GM23248 (cell line): ENCODE measurements at places on chromosomes 4 and X.
A peak's percentile ranks its signal among the peaks of the same experiment; 100 is the strongest.

- no peak overlapping the region for H3K4me3 ChIP-seq
- no peaks in the 10 kb centered on the region for H3K36me3 ChIP-seq
- H3K27me3 ChIP-seq: no peaks in the 10 kb centered on the region
- peaks cover 18% of the 10 kb centered on the region for H3K4me1 ChIP-seq
- no peak for DNase-seq
- H3K27ac ChIP-seq: no peak overlapping the region
Observed at GRCh38 chrX:46543441-46543840, 1.8 kb downstream of the ZNF674 start.

GRCh38 chrX:44305921-44306320, 37.6 kb downstream of the EFHC2 start:
- H3K4me1 ChIP-seq: no peaks in the 10 kb centered on the region
- H3K27me3 ChIP-seq: no peaks in the 10 kb centered on the region
- no peak for DNase-seq
- no peaks in the 10 kb centered on the region for H3K36me3 ChIP-seq
- no peak overlapping the region for H3K27ac ChIP-seq

GRCh38 chr4:137664416-137664815, 132.1 kb upstream of the PCDH18 start:
- H3K4me1 ChIP-seq: peaks cover 46% of the 10 kb centered on the region
- no peaks in the 10 kb centered on the region for H3K27me3 ChIP-seq
- H3K4me3 ChIP-seq: peak overlapping the region; percentile 40

DNA sequence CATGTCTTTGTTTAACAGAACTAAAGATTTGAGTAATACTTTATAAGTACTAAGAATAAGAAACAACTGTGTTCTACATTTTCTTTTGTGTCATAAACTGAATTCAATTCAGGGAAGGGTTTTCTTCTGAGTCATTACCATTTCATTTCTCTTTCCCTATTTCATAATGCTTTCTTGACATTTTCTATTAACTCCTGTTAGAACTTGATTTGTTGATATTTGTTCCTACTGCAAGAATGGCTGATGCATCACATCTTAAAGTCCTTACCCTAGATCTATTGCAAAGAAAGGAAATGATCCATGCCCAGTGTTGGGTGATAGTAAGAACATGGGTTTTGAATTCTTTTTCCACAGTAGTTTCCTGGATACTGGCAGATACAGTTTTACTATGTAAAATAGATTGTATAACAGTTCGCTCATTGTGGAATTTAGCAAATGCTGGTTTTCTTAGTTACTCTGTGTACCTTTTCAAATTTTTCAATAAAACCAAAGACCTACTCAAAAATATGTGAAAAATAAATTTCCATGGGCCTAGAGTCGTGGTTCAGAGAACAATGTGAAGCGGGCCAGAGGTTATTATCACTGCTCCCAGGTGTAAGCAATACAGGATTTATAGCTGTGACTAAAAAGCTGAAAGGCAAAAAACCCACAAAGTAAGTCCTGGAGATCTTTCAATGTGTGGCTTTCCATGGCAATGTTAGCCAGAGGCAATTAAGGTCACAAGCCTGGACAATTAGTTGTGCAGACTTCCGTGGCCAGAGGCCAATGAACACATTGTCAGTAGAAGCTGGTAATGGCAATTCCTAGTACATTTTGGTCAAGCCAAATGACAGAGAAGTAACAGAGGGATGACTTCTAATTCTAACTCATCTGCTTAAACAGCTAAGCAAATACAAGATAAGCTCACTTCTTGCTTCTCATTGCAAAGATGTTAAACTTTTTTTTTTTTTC, 127.3 kb upstream of the FAT4 start:
- peak; percentile 78 for DNase-seq
- H3K4me1 ChIP-seq: peaks cover 37% of the 10 kb centered on the region
- no peaks in the 10 kb centered on the region for H3K36me3 ChIP-seq
- H3K27me3 ChIP-seq: no peaks in the 10 kb centered on the region
- H3K4me3 ChIP-seq: peak overlapping the region; percentile 4

DNA sequence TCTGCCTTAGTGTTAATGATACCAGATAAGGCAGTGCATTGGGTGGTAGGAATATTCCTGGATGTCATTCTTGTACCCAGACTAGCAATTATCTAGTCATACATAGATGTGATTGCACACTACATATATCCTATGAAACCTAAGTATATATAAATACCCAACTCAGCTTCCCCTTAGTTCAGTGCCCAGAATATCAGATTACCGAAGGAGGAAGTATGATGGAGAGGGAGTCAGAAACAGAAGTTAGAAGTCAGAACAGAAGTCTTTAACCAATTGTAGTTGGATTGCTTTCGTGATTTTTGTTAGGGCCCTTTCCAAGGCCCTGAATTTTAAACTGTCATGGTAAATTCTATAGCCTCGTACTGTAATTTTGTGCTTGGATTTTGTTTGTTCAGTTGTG, 42.9 kb downstream of the MOB1B start:
- H3K27me3 ChIP-seq: no peaks in the 10 kb centered on the region
- no peak for DNase-seq
- no peaks in the 10 kb centered on the region for H3K36me3 ChIP-seq
- H3K4me3 ChIP-seq: no peak overlapping the region
- peaks cover 10% of the 10 kb centered on the region for H3K4me1 ChIP-seq

DNA sequence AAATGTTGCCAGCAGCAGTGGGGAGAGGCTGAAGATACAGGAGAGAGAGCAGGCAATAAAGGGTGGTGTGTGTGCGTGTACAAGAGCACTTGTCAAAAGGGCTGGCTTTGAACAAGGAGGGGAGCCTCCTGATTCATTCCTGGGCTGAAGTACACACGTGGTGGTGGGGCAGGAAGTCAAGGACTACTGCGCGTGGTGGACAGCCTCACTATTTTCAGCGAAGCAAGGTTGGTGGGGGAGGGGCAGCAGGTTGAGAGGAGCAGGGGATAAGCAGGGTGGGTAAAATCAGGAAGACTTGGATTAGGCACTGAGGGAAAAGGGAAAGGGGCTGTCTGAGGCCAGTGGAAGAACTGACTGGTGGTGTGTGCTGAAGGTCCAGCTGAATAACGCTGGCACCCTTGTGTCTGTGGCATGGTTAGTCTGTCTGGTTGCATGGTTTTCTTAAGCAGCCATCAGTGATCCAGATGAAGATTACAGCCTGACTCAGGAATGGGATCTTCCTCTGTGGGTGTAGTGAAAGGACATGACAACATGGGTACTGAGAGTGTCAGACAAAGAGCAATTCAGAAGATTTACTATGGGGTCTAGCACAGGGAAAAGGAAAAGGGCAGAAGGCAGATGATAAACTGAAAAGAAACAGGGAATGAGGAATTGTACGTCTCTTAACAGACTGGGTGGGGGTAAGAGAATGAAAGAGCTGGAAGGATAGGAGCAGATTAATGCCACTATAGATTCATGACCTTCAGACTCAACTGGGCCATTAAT, 149.8 kb downstream of the CHM start:
- H3K36me3 ChIP-seq: no peaks in the 10 kb centered on the region; the same call in 1 of the 2 replicates
- H3K4me3 ChIP-seq: no peak overlapping the region
- peak; percentile 0 for DNase-seq

GRCh38 chr4:150080875-150081274, 2.6 kb downstream of the DCLK2 start:
- no peak for DNase-seq
- no peak overlapping the region for H3K27ac ChIP-seq
- H3K4me1 ChIP-seq: no peaks in the 10 kb centered on the region; the same call in 1 of the 2 replicates
- H3K4me3 ChIP-seq: peak overlapping the region; percentile 84; the same call in 1 of the 2 replicates

- H3K27me3 ChIP-seq: no peaks in the 10 kb centered on the region
- no peak for DNase-seq
- H3K36me3 ChIP-seq: no peaks in the 10 kb centered on the region
- H3K4me3 ChIP-seq: no peak overlapping the region
- H3K4me1 ChIP-seq: no peaks in the 10 kb centered on the region
- no peak overlapping the region for H3K27ac ChIP-seq
Observed at GRCh38 chr4:123580981-123581664, 184.5 kb downstream of the SPRY1 start.

GRCh38 chrX:17405225-17405969, 30.4 kb downstream of the NHS start:
- peaks cover 12% of the 10 kb centered on the region for H3K4me1 ChIP-seq
- H3K27ac ChIP-seq: no peak overlapping the region
- H3K27me3 ChIP-seq: no peaks in the 10 kb centered on the region

DNA sequence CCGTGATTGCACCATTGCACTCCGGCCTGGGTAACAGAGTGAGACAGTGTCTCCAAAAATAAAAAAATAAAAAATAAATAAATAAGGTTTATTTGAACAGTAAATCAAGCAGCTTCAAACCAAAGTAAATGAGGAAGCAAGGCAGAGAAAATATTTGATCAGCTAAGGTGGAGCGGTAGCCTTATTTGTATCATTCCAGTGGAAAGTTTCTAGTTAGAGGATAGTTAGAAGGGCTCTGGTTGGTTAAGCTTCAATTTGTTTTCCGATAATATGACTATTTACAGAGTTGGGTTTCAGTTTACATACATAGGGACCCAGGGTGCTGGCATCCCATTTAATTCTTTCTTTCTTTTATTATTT, 21.8 kb upstream of the OPHN1 start:
- H3K4me1 ChIP-seq: no peaks in the 10 kb centered on the region
- H3K4me3 ChIP-seq: no peak overlapping the region
- no peaks in the 10 kb centered on the region for H3K36me3 ChIP-seq
- H3K27me3 ChIP-seq: no peaks in the 10 kb centered on the region
- no peak overlapping the region for H3K27ac ChIP-seq
- no peak for DNase-seq

DNA sequence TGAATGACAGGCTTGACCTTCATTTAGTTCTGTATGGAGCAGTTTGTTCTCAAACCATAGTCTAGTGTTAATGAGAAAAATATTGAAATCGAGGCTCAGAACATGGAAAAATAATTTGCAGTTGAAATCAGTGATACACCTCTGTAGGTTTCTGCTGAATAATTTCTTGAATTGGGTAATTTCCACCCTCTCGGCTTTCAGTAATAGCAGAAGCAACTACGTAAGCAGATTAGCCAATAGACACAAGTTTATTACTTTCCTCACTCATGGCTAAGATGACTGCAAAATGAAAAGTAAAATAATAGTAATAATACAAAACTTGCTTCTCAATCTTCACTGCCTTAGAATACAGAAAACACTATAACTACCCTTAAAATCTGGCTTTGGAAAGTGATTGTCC, 46.0 kb downstream of the USP38 start:
- no peak overlapping the region for H3K27ac ChIP-seq
- no peak for DNase-seq
- H3K4me3 ChIP-seq: no peak overlapping the region
- H3K4me1 ChIP-seq: peaks cover 9% of the 10 kb centered on the region
- H3K36me3 ChIP-seq: no peaks in the 10 kb centered on the region

GRCh38 chr4:89400287-89401035, 92.9 kb upstream of the GPRIN3 start:
- no peak overlapping the region for H3K4me3 ChIP-seq
- no peaks in the 10 kb centered on the region for H3K36me3 ChIP-seq
- H3K27ac ChIP-seq: no peak overlapping the region
- H3K27me3 ChIP-seq: no peaks in the 10 kb centered on the region; the same call in 1 of the 2 replicates
- no peaks in the 10 kb centered on the region for H3K4me1 ChIP-seq

DNA sequence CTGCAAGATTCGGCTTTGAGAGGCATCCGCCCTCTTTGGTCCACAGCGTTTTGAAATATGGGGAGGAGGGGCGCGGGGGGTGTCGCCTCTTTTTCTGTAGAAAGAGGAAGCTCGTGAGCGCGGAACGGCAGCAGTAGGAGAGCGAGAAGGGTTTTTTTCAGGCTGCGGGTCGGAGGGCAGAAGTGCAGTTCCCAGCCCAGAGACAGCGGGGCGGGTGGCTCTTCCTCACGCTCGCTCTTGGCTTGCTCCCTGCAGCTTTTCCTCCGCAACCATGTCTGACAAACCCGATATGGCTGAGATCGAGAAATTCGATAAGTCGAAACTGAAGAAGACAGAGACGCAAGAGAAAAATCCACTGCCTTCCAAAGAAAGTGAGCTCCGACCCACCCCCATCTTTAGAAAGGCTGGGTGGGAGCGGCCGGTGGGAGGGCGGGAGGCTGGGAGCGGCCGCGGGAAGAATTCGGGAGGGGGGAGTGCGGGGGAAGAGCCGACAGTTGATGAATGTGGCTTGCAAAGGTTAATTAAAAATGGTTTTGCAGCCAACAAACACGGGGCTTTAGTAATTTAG, 1.2 kb downstream of the TMSB4X start:
- peak; percentile 60 for DNase-seq
- peak overlapping the region; percentile 99 for H3K27ac ChIP-seq
- peaks cover 21% of the 10 kb centered on the region for H3K36me3 ChIP-seq
- H3K4me1 ChIP-seq: peaks cover 13% of the 10 kb centered on the region

DNA sequence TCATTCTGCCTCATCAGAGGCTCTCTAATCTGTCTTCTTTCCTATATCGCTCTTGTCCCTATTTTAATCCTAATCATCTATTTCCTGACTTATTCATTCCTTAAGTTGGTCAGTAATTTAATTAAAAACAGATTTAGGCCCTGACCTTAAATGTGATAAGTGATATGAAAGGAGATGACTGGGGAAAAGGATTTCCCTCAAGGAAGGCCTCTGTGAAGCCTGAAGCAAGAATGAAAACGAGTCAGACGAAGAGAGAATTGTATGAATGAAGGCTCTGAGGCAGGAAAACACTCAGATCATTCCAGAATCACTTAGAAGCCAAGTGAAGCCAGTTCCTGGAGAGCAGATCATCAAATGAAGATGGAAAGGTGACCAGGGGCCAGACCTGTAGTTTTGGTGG, 22.1 kb downstream of the PKD2 start:
- peak overlapping the region; percentile 22; the same call in 1 of the 2 replicates for H3K27ac ChIP-seq
- H3K4me1 ChIP-seq: peaks cover 29% of the 10 kb centered on the region
- no peaks in the 10 kb centered on the region for H3K27me3 ChIP-seq
- DNase-seq: peak; percentile 32
- peaks cover 21% of the 10 kb centered on the region for H3K36me3 ChIP-seq
- no peak overlapping the region for H3K4me3 ChIP-seq

DNA sequence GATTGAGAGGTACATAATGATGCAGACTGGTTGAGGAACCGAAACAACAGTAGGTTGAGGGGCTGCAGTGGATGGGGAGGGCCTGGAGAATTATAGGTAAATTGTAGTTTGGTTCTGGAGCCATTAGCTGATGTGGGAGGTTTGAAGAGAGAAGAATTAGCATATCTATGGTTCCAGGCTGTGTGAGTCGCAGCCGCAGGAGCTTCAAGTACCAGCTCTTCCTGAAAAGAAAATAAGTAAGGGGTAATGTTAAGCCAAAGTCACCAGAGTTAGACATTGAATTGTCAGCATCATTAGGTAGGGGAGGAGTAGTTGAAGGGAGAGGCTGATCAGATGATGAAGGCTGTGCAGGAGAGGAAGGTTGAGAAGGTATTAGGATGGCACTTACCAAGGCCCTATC, 29.5 kb downstream of the PF4 start:
- no peak overlapping the region for H3K27ac ChIP-seq
- no peak overlapping the region for H3K4me3 ChIP-seq
- H3K36me3 ChIP-seq: no peaks in the 10 kb centered on the region
- no peak for DNase-seq
- H3K27me3 ChIP-seq: no peaks in the 10 kb centered on the region
- H3K4me1 ChIP-seq: no peaks in the 10 kb centered on the region
